ENCODE measurements at places on chromosomes 13 and 19.

DNA sequence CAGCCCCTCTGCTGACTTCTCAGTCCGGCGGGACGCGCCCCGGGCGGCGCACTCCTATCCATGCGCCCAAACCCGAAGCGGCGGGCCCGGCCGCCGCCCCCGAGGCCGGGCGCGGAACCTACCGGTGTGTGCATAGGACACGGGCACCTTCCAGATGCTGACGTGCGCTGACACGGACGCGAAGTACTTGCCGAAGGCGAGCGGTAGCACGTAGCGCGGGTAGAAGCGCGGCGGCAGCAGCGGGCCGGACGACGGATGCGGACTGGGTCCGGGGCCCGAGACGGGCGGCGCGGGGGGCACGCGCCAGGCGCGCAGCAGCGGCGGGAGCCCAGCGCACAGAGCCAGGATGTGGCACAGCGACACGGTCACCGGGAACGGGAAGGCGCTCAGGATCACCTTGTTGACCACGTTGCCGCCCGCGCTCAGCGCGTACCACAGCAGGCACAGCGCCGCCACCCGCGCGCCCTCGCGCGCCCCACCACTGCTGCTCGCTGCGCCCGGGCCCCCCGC lies 338 bp downstream of the SLC35E1 start:
- no peak for DNase-seq

DNA sequence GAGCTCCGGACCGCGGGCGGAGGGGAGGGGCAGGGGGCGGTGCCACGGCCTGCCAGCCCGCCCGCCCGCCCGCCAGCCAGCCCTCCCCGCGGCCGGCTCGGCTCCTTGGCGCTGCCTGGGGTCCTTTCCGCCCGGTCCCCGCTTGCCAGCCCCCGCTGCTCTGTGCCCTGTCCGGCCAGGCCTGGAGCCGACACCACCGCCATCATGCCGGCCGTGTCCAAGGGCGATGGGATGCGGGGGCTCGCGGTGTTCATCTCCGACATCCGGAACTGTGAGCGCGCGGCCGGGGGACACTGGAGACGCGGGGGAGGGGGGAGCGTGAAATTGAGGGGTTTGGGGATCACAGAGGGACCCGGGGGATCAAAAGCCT lies at the start of gene AP2A1:
Gene AP2A1 (plus strand): TSS at position 72 of the 370 bp plus-strand sequence. CDS start 133 bp downstream, at position 205.
- no peak for DNase-seq

- no peak for DNase-seq
Measured at GRCh38 chr19:16519230-16519687, 23.0 kb downstream of the CHERP start.

DNA sequence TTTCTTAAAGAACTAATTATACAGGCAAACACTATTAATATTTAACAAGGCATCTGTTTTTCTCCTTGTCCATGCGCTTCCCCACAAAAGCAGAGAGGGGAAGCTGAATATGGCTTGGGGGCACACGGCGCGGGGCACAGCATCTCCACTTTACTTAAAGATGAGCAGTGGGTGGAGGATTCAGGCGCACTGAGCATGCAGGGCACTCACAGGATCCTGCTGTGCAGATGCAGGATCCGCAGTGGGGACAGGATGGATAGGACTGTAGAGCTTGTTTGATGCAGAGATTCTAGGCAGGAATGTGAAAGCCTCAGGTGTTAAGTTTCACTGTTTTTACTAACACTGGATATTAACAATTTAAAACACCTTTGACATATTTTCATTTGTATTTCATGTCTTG lies 43.3 kb downstream of the ATP11A start:
- no peak for DNase-seq

GRCh38 chr13:96090240-96091101 lies 564 bp downstream of the HS6ST3 start:
- DNase-seq, result peak; percentile 31

DNA sequence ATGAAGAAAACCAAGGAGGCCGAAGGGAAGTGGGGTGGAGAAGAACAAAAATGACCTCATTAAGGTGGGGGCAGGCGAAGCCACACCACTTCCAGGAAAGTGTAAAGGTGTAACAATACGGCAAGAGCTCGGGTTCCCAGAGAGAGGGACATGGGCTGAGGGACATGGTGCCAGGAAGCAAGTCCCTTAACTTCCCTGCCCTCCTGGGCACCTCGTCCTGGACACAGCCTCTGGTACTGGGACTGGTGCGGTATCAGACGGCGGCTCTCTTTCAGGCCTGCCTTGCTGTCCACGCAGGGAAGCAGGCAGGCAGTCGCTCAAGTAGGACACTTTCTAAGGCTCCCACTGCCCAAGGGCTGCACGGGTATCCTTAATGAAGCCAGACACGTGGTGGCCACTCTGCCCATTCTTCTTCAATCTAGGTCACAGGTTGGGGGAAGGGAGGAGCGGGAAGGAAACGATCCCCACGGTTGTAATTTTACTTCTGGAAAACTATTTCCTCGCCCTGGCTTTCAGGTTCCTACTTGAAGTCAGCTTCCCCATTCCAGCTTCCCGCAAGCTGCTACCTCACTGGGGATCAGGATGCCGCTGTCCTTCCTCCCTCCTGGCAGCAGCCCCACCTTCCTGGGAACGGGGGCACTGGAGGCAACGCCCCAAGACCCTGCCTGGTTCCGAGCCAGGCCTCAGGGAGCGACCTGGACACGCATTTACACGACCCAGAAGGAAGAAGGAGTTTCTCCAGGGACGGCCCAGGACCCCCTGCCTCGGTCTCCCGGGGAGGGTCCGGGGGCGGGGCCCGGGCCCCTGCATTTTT lies 1.2 kb downstream of the AP3D1 start:
- DNase-seq, result peak; percentile 37

GRCh38 chr13:66430269-66430668 lies 799.9 kb downstream of the PCDH9 start:
- no peak for DNase-seq

DNA sequence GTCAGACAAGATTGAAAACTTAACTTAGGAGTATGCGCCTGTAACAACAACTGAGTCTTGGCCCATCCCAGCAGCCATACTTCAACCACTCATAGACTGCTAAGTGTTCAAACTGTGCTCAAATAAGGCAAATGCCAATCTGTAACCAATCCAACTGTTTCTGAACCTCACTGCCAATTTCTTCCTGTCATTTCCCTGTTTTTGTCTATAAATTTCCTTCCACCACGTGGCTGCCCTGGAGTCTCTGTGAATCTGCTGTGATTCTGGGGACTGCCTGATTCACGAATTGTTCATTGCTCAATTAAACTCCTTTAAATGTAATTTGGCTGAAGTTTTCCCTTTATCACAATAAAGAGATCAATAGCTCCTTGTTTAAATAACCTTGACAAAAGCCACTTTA lies 50.8 kb upstream of the FREM2 start:
- no peak for DNase-seq

- DNase-seq, result no peak
Measured at GRCh38 chr13:34350671-34351070, 532.7 kb downstream of the RFC3 start.

DNA sequence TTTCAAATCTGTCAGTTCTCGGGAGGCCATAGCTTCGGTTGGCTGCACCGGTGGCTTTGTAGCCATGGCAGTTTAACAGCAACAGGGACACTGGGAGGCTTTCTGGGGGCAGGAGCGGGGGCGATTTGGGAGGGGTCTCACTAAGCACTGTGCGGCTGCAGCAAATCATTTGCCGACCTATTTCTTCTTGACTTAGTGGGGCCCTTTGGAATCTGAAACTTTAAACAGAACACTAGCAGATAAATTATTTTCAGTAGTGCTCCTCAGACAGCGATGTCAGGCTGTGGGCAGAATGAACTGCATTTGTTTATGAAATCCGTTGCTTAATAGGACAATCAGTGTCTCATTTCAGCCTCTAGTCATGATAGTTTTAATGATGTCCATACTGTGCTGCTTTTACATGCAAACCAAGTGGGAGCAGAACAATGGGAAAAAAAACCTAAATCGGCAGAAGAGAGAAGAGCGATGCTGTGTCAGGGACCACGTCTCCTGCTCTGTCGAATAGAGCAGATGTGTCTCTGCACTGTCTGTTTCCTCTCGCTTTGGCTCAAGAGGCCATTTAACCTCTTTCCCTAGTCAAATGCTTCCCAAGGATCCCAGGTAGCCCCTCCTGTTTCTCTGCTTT lies 211.9 kb downstream of the OLFM4 start:
- no peak for DNase-seq

- no peak for DNase-seq
Measured at GRCh38 chr13:99380921-99381645, 73.9 kb upstream of the GPR183 start.
